ENCODE measurements at places on chromosomes 1 and 21.

DNA sequence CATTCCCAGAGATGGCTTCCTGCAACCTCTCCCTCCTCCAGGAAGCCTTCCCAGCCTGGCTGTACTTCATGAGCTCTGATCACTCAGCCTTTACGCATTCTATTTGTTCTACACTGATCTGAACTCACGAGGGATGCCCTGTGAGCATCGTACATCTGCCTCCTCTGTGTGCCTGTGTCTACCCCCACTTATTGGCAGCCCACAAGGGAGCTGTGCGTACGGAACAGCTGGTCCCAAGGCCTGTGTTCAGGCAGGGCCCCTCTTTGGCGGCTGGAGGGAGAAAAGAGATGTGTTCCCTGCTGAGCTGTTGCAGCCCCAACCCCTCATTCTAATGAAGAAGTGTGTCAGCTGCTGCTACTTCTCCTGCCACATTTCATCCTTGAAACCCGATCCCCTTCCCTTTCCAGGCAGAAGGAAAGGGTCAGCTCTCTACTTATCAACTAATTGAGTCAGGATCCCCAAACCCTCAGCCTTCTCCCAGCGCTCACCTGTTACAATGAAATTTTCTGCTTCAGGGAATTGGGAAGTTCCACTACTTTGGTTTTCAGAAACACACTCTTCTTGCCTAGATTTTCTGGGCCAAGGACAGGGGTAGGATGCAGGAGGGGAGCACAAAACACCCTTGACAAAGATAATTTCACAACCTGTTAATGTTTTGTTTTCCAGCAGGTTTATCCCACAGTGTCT is 3.2 kb downstream of the INKA2 start:
- DNase-seq = peak; percentile 71

- DNase-seq = no peak
Observed at GRCh38 chr1:85428471-85429089, 36.4 kb downstream of the DDAH1 start.

GRCh38 chr21:45156459-45156858 is 82.1 kb downstream of the ADARB1 start:
- DNase-seq = no peak

- peak; percentile 89 for DNase-seq
Observed at GRCh38 chr1:27365372-27366112, 1.2 kb downstream of the MAP3K6 start.

DNA sequence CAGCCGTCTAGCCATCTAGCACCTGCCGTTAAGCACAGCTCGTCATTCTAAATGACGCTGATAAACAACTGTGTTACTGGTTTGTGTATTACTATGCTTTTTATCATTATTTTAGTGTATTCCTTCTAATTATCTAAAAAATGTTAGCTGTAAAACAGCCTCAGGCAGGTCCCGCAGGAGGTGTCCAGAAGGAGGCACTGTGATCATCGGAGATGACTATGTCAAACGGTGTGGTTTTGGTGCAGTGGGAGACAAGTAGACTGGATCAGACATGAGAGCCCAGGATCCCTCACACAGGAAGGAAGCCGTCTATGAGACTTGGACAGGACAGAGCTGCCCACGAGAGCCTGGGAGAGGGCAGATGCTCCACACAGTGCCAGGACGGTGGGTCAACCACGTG is 55.3 kb upstream of the COL6A1 start:
- no peak for DNase-seq

DNA sequence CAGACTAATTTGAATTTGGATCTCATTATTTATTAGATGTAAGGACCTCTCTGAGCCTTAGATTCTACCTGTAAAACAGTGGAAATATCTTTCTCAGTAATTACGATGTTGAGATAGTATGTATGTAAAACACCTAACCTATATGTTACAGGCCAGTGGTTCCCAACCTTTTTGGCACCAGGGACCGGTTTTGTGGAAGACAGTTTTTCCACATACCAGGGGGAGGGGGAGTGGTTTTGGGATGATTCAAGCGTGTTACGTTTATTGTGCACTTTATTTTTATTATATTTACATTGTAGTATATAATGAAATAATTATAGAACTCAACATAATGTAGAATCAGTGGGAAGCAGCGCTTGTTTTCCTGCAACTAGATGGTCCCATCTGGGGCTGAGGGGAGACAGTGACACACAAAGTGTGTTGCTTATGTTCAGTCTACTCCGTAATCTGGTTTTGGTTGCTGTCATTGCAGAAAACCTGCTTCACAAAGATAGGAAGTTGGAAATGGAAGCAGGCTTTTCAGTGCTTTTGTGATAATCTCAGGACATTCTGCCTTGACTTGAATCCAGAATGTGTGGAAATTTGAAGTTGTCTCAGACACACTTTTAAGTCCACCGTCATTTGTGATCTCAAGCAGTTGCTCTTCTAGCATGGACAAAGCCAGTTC is 12.8 kb downstream of the XPR1 start:
- no peak for DNase-seq

GRCh38 chr1:189669846-189670245 is 807.8 kb downstream of the BRINP3 start:
- DNase-seq = no peak

GRCh38 chr1:43832255-43832654 is 101.3 kb upstream of the ARTN start:
- DNase-seq = no peak

GRCh38 chr21:26099610-26100219 is 70.9 kb downstream of the APP start:
- DNase-seq = no peak

GRCh38 chr1:172252321-172252720 is 168.2 kb upstream of the C1orf105 start:
- no peak for DNase-seq

DNA sequence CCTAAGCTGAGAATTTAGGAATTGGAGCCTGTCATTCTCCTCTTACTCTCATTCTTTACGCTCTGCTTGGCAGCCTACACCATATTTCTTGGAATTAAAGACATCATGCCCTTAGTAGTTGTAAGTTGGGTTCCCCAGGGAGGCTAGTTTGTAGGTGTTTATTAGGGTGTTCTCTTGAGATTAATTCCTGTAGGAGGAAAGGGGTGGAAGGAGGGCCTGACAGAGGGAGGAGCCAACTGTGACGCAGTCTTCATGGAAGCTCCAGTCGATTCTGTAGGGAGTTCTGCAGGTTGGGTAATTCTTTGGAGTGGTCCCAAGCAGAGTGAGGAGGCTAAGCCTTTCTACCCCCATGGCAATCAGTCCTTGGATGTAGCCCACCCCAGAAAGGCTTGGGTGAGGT is 111.4 kb downstream of the HHAT start:
- DNase-seq = no peak

DNA sequence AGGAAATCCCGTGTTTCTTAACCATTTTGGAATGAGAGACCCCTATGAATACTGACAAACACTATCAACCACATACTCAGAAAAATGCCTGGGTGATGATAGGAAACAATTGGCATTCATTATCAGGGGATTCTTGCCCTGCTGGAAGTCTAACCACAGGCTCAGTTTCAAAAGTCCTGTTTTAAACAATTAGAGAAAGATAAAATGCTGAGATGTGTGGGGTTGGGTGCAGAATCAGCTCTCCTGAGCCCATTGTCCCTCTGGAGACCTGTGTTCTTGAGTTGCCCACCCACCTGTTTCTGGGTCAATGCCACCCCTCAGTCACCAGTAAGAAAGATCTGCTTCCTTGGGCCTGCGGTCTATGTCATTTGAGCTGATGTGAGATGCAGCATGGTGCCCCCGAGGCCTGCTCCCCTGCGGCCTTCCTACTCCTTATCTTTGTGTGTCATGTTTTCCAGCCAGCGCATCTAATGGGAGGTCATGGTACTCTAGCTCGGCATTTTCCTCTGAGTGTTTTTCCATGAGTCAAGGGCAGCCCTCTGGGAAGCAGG is 130.3 kb upstream of the PLXNA2 start:
- DNase-seq = no peak

- no peak for DNase-seq
Observed at GRCh38 chr1:72241397-72241796, 40.9 kb downstream of the NEGR1 start.

Data from DMS79 treated with DMSO at 0.1 percent for 48 hours (cell line).